Activated T-cell treated with anti-CD3 and anti-CD28 coated beads, Interleukin-2, amount 50 U/mL, for 24 hours (primary cell): ENCODE measurements at places on chromosomes 16 and 17.

DNA sequence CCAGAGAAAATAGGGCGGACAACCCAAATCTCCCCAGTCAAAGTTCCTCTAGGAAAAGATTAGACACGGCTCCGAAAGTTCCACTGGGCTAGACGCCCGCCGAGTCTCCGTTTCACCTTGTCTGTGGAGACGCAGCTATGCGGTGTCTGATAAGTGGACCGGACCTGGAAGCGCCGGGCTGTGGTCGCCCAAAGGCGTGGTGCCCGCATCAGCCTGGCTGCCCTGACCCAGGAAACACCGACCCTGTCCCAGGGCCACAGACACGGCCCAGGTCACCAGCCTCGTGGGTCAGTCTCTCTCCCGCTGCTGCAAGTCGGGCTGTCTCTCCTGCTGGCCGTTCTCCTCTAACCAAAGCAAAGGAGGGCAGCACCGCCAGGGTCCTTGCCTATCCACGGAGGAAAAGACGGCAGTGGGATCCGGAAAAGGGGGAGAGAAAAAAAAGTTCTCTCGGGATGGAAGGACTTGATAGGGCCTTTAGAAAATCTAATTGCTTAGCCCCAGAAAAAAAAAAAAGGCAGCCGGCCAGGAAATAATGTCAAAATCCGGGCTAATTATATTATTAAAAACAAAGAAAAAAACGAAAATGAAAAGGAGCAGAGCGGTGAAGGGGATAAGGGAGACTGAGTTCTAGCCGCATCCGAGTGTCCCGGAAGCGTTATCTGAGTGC is 13.9 kb upstream of the FOXF1 start:
- no peak overlapping the region for H3K4me3 ChIP-seq
- DNase-seq: no peak
- peak overlapping the region; percentile 33 for H3K27ac ChIP-seq
- H3K36me3 ChIP-seq: no peaks in the 10 kb centered on the region

DNA sequence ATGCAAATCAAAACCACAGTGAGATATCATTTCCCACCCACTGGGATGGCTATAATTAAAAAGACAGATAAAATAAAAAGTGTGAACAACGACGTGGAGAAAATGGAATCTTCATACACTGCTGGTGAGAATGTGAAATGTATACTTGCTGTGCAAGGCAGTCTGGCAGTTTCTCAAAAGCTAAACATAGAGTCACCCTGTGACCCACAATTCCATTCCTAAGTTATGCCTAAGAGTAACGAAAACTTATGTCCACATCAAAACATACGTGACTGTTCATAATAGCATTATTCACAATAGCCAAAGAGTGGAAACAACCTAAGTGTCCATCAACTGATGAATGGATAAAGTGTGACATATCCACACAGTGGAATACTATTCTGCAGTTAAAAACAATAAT is 38.1 kb upstream of the VPS4A start:
- H3K27ac ChIP-seq: no peak overlapping the region
- H3K36me3 ChIP-seq: peaks cover 22% of the 10 kb centered on the region
- H3K4me3 ChIP-seq: no peak overlapping the region
- no peak for DNase-seq
- no peaks in the 10 kb centered on the region for H3K4me1 ChIP-seq

GRCh38 chr16:57185446-57185944 is 344 bp downstream of the PSME3IP1 start:
- H3K27ac ChIP-seq: peak overlapping the region; percentile 98
- DNase-seq: no peak
- peaks cover 37% of the 10 kb centered on the region for H3K36me3 ChIP-seq
- H3K4me1 ChIP-seq: peaks cover 51% of the 10 kb centered on the region

GRCh38 chr16:8648877-8649276 is 25.5 kb upstream of the ABAT start:
- H3K27ac ChIP-seq: no peak overlapping the region
- H3K36me3 ChIP-seq: peaks cover 56% of the 10 kb centered on the region
- peaks cover 13% of the 10 kb centered on the region for H3K4me1 ChIP-seq
- DNase-seq: no peak

GRCh38 chr16:48597563-48598387 is 12.2 kb downstream of the N4BP1 start:
- no peaks in the 10 kb centered on the region for H3K27me3 ChIP-seq
- no peak for DNase-seq
- peaks cover 72% of the 10 kb centered on the region for H3K4me1 ChIP-seq
- H3K27ac ChIP-seq: peak overlapping the region; percentile 39
- H3K36me3 ChIP-seq: peaks cover 49% of the 10 kb centered on the region
- H3K4me3 ChIP-seq: no peak overlapping the region

GRCh38 chr16:10927497-10928112 is 14.7 kb downstream of the DEXI start:
- H3K36me3 ChIP-seq: peaks cover 86% of the 10 kb centered on the region
- no peak for DNase-seq
- no peak overlapping the region for H3K4me3 ChIP-seq
- H3K27me3 ChIP-seq: no peaks in the 10 kb centered on the region
- H3K27ac ChIP-seq: no peak overlapping the region

DNA sequence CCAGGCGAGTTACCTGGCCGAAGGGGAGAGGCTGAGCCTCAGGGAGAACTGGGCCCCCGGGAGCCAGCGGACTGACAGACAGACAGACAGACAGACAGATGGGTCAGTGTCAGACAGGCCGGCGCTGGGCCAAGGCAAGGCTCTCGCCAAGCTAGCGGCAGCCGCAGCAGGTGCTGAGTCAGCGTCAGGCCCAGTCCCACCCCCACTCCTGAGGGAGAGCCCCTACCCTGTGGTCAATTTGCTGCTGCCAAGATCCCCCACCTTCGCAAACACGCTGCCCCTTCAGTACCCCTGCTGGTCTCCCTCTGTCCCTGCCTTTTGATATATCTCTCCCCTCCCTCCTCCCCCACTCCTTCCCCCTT is 1.5 kb downstream of the FGF11 start:
- peak; percentile 46 for DNase-seq
- H3K4me3 ChIP-seq: peak overlapping the region; percentile 76
- H3K27me3 ChIP-seq: peaks cover 68% of the 10 kb centered on the region
- H3K36me3 ChIP-seq: peaks cover 6% of the 10 kb centered on the region

- H3K27me3 ChIP-seq: no peaks in the 10 kb centered on the region
- no peak for DNase-seq
- H3K27ac ChIP-seq: no peak overlapping the region
Observed at GRCh38 chr17:31869797-31870568, 10.9 kb upstream of the COPRS start.

DNA sequence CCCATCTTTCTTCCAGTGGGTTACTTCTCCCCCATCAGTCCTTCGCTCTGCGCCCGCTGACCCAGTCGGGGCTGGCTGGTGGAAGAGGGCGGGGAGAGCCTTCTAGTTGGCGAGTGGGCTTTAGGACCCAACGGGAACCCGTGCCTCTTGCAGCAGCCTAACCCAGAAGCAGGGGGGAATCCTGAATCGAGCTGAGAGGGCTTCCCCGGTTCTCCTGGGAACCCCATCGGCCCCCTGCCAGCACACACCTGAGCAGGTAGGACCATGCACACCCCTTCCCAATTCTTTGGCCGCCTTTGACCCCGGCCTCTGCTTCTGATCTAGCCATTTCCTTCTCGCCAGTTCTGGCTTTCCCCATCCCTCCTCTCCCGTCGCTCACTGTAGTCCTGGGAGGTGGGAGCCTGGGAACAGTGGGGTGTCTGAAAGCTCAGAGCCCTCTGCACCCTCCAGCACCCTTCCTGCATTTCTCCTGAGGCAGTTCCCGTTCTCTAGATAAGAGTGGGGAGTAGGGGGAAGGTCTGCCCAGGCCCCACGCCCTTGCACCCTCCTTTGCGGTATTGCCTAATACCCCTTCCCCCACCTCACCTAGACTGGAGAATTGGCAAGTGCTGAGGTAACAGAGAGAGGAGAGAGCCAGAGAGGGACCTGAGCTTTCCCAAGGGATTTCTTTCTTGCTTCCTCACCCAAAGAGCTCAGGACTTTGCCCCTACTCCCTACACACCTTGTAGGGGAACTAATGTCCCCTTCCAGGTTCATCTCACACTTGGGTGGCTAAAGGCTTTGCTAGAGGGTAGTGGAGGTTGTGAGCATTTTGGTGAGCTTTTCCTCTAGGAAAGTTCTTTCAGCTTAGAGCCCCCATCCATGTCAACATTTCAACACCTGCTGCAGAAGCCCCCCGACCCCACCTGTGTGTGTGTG is at the start of gene RARA:
Gene RARA (plus strand): TSS at position 150 of the 918 bp plus-strand sequence. CDS start 22,039 bp downstream, outside the sequence.
- H3K4me1 ChIP-seq: peaks cover 17% of the 10 kb centered on the region
- no peaks in the 10 kb centered on the region for H3K27me3 ChIP-seq
- H3K27ac ChIP-seq: no peak within 1 kb of the TSS
- no peak within 1 kb of the TSS for H3K4me3 ChIP-seq

GRCh38 chr16:30004811-30005242 is 6.0 kb downstream of the DOC2A start:
- no peak overlapping the region for H3K27ac ChIP-seq
- peaks cover 6% of the 10 kb centered on the region for H3K4me1 ChIP-seq
- peaks cover 15% of the 10 kb centered on the region for H3K27me3 ChIP-seq
- peaks cover 56% of the 10 kb centered on the region for H3K36me3 ChIP-seq
- no peak for DNase-seq
- H3K4me3 ChIP-seq: no peak overlapping the region

GRCh38 chr16:426906-427249 is 1.4 kb downstream of the RAB11FIP3 start:
- no peak for DNase-seq
- H3K4me1 ChIP-seq: peaks cover 39% of the 10 kb centered on the region
- H3K27ac ChIP-seq: peak overlapping the region; percentile 66
- peak overlapping the region; percentile 78 for H3K4me3 ChIP-seq
- H3K27me3 ChIP-seq: peaks cover 11% of the 10 kb centered on the region

- DNase-seq: peak; percentile 75
- peak overlapping the region; percentile 100 for H3K27ac ChIP-seq
- H3K36me3 ChIP-seq: peaks cover 88% of the 10 kb centered on the region
- peaks cover 94% of the 10 kb centered on the region for H3K4me1 ChIP-seq
Observed at GRCh38 chr17:78383725-78384471, 5.4 kb downstream of the PGS1 start.

DNA sequence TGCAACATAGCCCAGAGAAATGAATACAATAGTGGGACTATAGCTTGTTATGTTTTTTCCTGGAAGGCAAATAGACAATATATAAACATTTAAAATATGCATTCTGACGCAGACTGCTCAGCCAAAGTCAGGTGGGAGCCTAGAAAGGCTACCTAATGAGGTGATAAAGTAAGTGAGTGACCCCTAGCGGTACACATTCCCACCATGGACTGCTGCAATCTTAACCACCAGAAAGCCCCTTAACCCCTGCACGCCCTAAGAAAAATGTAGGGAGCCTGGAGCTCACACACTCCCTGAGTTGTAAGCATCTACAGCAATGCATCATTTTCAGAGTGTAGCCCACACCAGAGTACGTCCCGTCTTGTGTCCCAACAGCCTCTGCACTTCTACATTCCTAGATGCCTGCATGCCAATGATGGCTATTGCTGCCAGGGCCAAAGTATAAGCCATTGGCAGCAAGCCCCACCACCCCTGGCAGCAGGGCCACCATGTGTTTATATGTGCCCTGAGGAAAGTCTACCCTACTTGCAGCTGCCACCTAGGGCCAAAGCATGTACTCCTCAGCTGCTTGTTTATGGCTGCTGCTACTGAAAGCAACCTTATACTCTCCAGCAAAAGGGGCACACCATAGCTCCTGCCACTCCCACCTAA is 127.6 kb downstream of the KIF2B start:
- no peak overlapping the region for H3K27ac ChIP-seq
- H3K36me3 ChIP-seq: no peaks in the 10 kb centered on the region
- H3K27me3 ChIP-seq: no peaks in the 10 kb centered on the region
- no peak overlapping the region for H3K4me3 ChIP-seq
- H3K4me1 ChIP-seq: no peaks in the 10 kb centered on the region
- no peak for DNase-seq

DNA sequence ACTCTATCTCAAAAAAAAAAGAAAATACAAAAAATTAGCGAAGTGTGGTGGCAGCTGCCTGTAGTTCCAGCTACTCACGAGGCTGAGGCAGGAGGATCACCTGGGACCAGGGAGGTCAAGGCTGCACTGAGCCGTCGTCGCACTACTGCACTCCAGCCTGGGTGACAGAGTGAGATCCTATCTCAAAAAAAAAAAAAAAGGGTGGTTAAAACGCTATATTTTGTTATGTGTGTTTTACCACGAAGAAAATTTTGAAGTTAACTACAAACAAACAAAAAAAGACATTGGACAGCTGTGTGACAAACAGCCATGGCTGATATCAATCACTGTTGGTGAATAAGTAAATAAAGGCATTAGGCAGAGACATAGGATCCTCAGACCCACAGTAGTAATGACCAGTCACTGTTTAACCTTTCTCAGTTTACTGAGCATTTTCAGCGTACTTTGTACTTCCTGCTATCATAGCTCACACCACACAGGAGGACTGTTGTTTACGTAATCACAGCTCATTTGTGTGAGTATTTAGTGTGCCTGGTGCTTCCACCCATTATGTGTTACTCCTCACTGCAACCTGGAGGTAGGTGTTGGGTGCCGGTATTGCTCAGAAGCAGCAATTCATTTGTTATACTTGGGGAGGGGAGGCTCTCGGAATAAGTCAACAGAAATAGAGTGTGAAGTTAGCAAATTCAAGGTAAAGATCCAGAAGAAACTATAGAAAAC is 55.4 kb downstream of the COPRS start:
- H3K36me3 ChIP-seq: no peaks in the 10 kb centered on the region
- H3K27ac ChIP-seq: no peak overlapping the region
- H3K4me3 ChIP-seq: no peak overlapping the region
- H3K4me1 ChIP-seq: no peaks in the 10 kb centered on the region

DNA sequence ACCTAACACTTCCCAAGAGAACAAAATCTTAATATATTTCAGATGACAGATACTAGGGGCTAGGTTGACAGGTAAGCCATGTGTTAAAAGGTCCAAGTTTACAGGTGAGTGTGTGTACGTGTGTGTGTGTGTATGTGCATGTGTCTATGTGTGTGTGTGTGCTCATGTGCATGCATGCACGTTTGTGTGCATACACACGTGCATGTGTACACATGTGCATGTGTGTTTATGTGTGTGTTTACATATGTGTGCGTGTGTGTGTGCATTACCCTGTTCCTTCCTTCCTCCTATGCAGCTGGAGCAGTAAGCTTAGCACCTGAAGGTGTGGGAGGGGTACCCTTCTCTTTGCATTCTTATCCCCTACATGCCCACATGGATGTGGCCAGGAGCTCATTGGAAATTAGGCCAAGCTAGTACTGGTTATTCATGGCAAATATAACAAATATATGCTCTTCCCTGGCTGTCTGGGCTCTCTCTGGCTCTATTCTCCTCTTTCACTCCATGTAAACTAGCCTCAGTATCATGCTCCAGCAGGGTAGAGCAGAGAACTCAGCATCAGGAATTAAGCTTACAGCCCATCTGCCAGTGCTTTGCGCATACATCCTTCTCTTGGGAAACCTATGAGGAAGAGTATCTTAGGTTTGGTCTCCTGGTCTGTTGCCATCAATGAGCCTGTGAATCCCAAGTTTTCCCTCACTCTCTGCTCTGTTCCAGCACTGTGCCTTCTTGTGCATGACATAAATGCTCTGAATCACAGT is 258.0 kb upstream of the MYOCD start:
- no peak for DNase-seq
- H3K4me3 ChIP-seq: no peak overlapping the region
- H3K36me3 ChIP-seq: no peaks in the 10 kb centered on the region
- H3K27ac ChIP-seq: no peak overlapping the region
- no peaks in the 10 kb centered on the region for H3K4me1 ChIP-seq

GRCh38 chr16:1632638-1632970 is 20.4 kb downstream of the CRAMP1 start:
- peaks cover 83% of the 10 kb centered on the region for H3K36me3 ChIP-seq
- peaks cover 6% of the 10 kb centered on the region for H3K4me1 ChIP-seq
